ENCODE measurements at places on chromosomes 1 and 21.

DNA sequence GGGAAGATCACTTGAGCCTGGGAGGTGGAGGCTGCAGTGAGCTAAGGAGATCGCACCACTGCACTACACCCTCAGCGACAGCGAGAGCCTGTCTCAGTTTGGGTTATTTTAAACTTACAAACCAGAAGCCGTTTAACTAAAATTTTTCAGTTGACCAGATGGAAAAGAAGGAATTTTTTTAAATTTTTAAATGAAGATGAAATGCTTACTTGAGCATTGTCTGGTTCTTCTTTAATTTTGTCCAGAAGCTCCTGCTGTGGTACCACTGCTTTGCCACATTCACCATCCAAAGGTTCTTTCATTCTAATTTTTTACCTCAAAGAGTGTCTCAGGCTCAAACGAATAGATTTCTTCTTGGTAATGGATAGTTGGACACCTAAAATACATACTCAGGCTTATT, 1.4 kb downstream of the ZMYM6 start:
- DNase-seq: no peak

DNA sequence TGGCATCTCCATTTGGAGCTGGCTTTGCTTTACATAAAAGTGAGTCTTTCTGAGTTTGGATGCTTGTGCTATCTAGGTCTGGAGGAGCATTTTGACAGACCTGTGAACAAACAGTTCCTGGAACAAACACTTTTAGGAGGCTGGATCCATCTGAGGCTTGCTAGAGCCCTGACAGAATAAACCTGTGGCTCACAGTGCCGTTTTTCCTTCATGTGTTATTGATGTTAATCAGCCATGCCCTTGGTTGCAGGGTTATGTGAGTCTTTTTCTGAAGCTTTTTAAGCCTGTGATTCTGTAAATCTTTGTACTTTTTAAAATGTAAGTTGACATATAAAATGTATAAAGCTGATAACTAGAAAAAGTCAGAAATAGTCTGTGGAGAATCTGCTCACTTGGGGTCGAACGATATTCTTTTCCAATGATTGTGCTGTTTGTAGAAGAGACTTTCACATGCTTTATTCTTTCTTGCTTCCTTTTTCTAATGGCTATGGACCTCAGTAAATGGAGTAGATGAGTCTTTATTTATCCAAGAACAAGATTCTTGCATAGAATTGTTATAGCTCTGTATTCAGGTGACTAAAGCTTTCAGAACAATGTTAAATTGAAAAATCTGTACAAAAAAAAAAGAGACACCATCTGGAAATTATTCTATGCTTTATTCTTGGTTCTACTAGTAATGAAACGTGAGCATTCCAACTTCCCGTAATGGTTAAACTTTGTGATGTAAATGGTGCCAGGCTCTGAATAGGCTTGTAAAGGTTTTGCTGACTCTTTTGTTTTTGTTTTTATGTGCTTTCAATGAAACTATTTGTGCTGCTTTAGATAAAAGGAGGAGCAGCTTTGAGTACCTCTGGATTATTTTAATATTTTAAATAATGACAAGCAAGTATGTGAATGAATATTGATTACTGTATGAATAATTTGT, 53.7 kb downstream of the CACHD1 start:
- no peak for DNase-seq

- DNase-seq: no peak
Measured at GRCh38 chr1:97903626-97904025, 17.2 kb downstream of the DPYD start.

DNA sequence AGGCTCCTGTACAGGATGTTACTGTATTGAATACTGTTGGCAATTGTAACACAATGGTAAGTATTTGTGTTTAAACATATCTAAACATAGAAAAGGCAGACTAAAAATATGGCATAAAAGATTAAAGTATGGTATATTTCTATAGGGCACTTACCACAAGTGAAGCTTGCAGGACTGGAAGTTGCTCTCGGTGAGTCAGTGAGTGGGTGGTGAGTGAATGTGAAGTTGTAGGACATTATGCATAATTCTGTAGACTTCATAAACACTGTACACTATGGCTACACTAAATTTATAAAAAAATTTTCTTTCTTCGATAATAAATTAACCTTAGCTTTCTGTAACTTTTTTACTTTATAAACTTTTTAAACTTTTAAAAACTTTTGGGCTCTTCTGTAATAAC, 13.7 kb upstream of the TRIM62 start:
- DNase-seq: no peak

- DNase-seq: no peak
Measured at GRCh38 chr1:221039616-221040015, 160.4 kb downstream of the HLX start.

GRCh38 chr1:151720974-151721787, at the start of gene RIIAD1:
RIIAD1 (plus strand) TSS chr1:151721522; CDS start chr1:151721537, 15 bp downstream.
- DNase-seq: no peak

- DNase-seq: no peak
Measured at GRCh38 chr1:237012788-237013383, 8.6 kb upstream of the MT1HL1 start.

DNA sequence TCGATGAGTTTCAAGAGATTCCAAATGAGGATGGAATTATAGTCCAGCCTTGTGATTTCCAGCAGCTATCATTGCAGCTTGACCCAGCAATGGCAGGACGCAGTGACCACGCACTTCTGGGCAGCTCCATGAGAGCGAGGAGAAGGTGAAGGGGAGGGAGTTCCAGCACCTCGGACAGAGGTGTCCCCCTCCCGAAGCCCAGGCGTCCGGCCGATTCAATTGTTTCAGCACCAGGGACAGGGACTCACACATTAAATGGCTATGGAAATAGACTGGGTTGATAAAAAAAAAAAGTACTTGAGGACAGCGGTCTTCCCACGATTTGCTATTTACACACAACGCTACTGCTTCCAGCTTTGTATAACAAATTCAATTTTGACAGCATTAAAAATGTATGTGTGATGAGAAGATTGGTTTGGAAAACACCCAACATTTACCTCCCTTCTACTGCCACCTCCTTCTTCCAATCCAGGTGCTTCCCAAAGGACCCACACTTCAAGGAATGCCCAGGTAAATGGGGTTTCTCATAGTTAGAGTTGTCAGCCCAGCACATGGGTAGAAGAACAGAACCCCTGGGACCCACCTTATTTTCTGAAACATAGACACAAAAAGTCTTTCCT, 71.8 kb downstream of the DISP3 start:
- DNase-seq: no peak

DNA sequence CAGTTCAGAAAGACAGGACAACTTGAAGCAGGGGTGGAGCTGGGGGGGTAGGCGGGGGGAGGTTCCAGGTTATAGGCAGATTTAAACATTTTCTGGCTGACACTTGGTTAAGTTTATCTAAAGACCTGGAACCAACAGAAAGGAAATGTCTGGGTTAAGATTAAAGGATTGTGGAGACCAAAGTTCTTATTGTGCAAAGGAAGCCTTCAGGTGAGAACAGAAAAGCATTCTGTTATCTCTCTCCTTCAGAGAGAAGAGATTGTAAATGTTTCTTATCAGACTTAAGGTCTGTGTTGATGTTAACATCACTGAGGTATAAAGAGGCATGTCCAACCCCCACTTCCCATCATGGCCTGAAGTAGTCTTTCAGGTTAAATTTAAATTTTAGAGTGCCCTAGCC, 3.7 kb upstream of the ACADM start:
- no peak for DNase-seq

GRCh38 chr21:14361958-14362357, 21.0 kb downstream of the HSPA13 start:
- no peak for DNase-seq

- DNase-seq: no peak
Measured at GRCh38 chr1:234603221-234604204, 6.5 kb downstream of the IRF2BP2 start.

- no peak for DNase-seq
Measured at GRCh38 chr1:186950547-186950946, 121.8 kb downstream of the PLA2G4A start.

GRCh38 chr1:229567109-229567868, 8.8 kb upstream of the ABCB10 start:
- DNase-seq: no peak

DNA sequence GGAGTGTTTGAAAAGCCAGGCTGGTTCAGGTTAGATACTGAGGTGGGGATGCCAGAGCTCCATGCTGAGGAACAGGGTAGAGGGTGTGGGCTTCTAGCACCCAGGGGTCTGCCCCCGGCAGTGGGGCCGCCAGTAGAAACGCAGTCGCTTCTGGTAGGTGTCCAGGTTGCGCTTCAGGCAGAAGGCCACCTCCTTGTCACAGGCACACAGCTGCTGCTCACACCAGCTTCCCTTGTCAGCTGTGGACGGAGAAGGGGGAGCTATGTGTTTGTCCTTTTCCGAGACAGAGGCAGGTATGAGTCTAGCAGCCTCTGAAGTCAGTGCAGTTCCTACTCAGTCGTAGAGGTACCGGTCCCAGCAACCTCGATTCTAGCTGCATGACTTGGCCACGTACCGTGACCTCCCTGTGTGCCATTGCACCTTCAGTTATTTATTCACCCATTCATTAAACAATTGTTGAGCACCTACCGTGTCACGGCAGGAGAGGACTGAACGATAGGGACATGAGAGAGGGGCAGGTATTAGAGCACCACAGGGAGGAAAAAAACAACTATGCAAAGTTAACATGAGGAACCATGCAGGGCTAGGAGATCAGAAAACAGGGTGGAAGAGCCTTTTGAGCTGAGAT, 5.2 kb downstream of the PLA2G2D start:
- no peak for DNase-seq

- no peak for DNase-seq
Measured at GRCh38 chr1:225695578-225696337, 42.8 kb upstream of the ENAH start.

GRCh38 chr1:197392541-197392940, 124.5 kb downstream of the CRB1 start:
- DNase-seq: no peak

DNA sequence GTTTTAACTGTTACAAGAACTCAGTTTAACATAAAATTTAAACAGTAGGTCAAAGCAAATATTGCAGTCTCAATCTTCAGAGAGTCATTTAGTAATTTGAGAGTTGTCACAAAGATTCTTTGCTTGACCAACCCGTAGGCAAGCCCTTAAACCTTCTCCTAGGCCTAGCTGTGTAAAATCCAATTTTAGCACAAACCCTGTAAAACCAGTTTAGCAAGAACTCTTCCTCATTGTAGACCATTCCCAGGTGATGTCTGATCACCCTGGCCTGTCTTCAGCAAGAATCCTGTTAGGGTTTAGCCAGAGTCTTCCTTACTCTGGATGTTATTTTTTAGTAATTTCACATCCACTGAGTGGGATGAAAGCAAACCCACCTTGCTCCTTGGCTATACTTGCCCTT, 30.1 kb downstream of the LRIG2 start:
- no peak for DNase-seq

DNA sequence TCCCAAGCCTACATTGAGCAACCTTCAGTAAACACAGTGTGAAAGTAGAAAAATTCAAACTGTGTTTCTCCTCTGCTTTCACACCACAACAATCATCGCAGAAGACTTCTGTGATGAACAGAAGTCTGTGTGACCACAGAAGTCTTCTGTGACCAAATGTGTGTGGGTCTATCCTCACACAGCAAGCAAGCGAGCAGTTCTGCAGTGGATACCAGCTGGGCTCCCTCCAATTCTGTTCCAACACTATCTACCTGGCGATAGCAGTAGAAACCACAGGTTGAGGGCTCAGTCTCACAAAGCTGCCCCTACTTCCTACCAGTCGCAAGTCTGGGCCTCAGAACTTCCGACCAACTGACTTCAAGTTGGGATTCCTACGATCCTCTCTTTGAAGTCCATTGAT, 21.0 kb upstream of the RAP1A start:
- DNase-seq: no peak

- no peak for DNase-seq
Measured at GRCh38 chr21:46297338-46298271, 11.5 kb downstream of the YBEY start.

DNA sequence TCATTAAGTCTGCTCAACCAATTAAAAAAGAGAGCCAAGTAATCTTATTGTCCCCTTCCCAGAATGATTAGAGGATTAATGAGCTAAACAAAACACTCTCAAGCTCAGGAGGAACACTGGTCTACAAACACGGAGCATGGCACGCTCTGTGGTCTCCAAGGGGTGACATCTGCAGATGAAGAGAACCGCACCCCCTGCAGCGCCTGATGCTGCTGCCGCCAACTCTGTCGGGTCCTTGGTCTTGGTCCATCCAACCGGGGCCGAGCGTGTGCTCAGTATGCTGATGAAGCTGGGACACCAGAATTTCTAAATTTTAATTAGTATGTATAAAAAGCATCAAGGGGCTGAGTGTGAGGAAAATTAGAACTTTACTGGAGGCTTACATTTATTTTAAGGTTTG, 82.7 kb downstream of the LPAR3 start:
- DNase-seq: no peak

DNA sequence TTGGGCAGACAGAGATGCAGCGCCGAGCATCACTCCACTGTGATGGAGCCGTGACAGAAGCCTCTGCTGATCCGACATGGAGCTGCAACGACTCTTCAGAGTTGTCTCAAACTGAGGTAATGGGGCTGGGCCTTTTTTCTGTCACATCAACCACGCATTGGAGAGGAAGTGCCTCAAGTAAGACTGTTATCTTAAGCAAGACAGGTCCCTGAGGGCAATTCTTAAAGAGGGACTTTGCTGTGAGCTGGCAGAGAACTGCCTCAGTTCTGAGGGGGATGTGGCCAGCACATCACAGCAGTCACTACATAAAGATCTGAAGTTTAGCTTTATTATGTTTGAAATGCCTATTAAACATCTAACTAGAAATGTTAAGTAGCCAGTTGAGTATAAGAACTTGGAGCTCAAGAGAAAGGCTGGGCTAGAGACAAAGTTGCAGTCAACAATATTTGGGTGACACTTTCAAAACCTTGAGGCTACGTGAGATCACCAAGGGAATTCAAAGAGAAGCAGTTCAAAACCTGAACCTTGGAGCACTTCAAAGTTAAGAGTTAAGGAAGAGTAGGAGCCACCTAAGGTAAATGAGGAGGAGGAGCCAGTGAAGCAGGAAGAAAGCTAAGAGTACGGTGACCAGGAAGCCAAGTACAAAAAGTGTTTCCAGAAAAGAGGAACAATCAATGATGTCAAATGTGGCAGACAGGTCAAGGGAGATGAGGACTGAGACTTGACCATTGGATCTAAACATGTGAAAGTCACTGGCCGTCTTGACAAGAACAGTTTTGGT, 54.2 kb upstream of the BCL9 start:
- no peak for DNase-seq

GRCh38 chr1:26070296-26070962, 3.0 kb upstream of the TRIM63 start:
- no peak for DNase-seq

- DNase-seq: no peak
Measured at GRCh38 chr1:9388335-9389180, 95.9 kb downstream of the SPSB1 start.

- no peak for DNase-seq
Measured at GRCh38 chr1:89519779-89520358, 4.8 kb upstream of the LRRC8B start.

- DNase-seq: no peak
Measured at GRCh38 chr21:36545776-36546511, 66.0 kb upstream of the CLDN14 start.

DNA sequence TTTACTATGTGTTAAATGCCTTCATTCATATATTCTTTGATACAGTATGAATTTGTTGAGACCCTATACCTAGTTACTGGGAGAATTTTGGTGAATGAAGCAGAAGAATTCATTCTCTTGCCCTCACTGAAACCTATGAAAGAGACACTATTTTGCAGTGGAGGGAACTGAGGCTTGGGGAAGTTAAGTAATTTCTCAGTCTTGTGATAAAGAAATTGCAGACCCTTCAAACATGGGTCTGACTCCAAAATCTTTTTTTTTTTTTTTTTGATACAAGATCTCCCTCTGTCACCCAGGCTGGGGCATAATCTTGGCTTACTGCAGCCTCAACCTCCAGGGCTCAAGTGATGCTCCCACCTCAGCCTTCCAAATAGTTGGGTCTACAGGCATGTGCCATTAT, 132.1 kb downstream of the DNM3 start:
- no peak for DNase-seq

All from NCI-H1930 (cell line).